LNCaP clone FGC (cell line): ENCODE measurements at places on chromosomes 11 and 22.
A peak's percentile ranks its signal among the peaks of the same experiment; 100 is the strongest.

DNA sequence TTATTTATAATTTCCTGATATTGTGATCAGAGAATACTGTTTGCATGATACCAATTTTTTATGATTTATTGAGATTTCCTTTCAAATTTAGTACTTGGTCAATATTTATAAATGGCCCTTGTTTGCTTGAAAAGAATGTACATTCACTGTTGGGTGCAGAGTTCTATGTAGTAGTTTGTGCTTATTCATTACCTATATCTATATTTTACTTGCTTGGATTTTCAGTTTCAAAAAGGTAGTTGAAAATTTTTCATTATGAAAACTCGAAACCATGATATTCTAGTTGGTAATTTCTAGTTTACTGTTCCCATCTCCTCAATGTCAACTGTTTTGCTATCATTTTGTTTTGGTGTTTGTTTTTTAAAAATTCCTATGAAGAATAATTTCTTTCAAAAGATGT, 155.7 kb downstream of the AASDHPPT start:
- no peak for DNase-seq

DNA sequence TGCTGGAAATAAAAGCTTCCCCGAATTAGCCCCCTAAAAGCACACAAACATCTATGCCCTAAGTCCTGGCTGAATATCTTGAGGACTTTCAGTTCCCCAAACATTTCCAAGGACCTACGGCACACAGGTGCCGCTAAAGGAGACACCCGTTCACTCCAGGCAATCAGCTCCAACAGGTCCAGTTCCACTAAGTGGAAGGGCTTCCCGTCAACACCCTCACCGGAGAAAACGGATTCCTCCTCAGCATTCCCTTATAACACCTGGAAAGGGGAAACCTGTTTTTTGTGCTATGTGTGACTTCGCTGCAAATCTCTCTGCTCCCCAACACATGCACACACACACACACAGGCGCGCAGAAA, 3.9 kb downstream of the TENM4 start:
- no peak for DNase-seq

DNA sequence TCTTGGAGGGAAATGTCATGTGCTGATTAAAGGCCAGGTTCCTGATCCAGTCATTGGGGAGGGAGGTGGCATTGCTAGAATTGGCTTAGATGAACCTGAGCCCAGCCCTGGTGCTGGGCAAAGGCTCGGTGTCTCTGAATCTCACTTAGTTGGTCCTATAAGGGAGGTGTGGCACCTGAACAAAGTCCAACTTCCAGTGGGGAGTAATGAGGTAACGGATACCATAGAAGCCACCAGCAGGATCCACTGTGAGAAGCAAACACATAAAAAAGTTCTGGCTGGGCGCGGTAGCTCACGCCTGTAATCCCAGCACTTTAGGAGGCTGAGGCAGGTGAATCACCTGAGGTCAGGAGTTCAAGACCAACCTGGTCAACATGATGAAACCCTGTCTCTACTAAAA, 26.6 kb downstream of the PRDM11 start:
- DNase-seq, result no peak

DNA sequence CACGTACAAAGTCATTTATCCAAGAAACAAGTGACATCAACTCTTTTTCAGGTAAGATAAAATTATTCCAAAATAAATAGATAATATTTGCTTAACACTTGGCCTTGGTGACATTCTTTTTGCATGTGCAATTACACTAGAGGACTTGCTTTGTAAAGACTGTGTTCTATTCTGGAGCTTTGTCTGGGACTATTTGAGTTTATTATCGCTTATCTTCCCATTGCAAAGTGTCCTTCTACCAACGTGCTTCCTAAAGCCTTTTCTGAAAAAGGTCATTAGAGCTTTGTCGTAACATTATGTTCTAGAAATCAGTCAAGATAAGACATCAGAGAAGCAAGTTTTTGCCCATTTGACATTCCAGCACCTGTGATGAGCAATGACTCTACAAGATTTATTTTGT, 78.3 kb upstream of the MYO18B start:
- peak; percentile 48 for DNase-seq

- no peak for DNase-seq
These were observed 1.9 kb downstream of the KCTD17 start for GRCh38 chr22:37053310-37054055.

- DNase-seq, result no peak
These were observed 24.3 kb upstream of the ADA2 start for GRCh38 chr22:17243524-17243923.

DNA sequence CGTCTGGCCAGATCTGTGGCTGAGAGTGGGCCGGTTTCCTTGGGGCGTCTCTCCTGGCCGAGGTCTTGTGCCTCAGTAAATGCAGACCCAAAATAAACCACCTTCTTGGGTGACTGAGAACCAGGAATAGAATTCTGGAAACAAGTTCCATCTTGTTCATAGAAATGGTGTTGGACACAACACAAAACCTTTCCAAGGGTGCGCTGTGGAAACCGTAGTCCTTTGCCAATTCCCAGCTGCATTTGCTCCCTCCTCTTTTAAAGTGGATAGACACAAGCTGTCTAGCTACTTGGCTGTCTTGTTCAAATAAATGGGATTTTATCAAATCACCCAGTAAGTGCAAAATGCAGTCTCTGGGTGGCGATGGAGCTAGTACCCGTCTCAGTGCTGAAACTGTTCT, 300.2 kb downstream of the SHANK2 start:
- DNase-seq, result no peak

DNA sequence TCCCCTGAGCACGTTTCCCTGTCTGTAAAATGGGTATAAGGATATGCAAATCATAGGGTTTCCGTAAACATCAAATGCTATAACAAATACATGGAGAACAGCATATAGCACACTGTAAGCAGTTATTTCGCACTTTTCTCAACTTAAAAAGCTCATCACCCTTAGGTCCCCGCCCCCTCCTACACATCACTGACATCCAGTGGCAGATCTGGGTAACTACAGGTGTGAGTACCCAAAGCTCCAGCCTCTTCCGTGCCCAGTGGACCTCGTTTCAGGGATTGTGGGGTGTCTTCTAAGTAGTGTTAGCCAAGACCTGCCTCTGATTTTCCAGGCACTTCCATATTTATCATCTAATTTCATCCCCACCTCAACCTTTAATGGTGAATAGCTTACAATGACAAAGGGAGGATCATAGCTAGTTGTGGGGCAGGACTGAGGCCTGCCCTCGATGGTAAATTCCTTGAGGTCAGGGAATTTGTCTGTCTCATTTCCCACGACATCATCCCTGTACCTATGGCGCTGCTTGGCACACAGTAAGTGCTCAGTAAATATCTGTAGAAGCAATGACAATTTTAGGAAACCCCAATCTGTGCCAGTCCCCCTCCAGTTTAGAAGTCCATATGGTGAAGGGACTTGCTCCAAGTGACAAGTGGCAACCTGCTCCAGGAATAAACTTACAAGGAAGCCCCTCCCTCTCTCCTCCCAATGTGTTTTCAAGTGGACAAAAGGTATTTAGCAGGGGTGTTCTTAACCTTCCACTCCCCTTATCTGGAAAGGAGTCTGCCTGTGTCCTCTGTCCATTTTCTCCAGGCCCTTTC, 340.5 kb downstream of the TENM4 start:
- DNase-seq, result no peak

GRCh38 chr22:31938296-31938695, 6.0 kb upstream of the YWHAH start:
- DNase-seq, result no peak

GRCh38 chr22:39166547-39166946, 14.1 kb upstream of the CBX7 start:
- no peak for DNase-seq

DNA sequence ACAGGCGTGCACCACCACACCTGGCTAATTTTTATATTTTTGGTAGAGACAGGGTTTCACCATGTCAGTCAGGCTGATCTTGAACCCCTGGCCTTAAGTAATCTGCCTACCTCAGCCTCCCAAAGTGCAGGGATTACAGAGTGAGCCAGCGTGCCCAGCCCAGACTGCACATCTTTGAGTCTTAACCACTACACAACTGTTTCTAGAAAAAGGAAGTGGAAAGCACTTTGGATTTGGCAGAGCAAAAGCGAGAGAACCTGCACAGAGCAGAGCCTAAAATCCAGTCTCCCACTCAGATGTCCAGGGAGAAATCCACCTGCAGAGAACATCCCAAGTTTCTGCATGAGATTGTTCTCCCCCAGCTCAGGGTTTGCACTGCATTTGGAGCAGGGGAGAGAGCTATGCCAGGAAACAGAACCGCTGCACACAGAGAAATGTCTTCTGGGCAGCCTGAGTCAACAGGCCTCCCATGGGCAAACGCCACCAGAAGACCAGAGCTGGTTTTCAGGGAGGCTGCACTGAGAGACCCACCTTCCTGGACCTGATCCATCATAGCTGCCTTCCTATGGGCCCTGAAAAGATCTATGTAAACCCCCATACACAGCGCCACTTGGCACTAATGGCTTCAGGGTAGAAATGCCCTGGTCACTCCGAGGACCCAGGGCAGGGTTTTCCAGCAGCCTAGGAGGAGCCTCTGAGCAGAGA, 54.0 kb downstream of the RPUSD4 start:
- DNase-seq, result no peak

DNA sequence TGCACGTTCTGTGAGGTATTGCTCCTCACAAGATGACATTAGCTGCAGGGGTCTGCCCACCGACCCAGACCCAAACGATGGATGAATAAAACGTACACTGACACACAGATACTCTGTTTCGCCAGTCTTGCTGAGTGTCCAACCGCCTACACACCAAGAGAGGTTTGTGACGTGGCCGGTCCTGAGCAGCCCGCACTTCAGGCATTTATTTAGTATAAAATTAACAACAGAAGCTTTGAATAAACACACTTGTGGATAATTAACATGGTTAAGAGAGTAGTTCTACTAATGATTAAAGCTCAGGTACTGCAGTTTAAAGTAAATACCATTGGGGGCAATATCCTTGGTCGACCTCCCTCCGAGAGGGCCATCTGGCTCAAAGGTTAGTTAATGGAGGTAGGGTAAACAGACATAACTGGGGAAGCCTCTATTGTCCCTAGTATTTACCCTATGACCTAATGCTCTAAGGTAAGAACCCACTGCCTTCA, 75.7 kb downstream of the CCDC83 start:
- no peak for DNase-seq

DNA sequence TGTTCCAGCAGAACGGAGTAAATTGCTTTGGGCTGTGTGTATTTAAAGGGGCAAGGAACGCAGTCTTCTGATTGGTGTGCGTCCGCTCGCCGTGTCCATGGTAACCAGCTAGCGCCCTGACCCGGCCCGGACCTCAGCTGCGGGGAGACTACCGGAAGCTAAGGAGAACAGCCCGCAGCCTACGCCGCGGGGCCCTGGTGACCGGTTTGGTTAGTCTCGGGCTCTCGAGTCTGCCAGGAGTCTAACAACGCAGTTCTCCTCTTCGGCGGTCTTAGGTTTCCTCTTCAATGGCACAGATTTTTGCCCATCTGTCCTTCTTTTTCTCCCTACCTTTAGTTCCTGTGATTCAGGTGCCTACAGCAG, 3.5 kb upstream of the OR56A3 start:
- peak; percentile 35 for DNase-seq

- peak; percentile 66 for DNase-seq
These were observed 164.5 kb upstream of the POU2AF2 start for GRCh38 chr11:111081021-111081511.

- no peak for DNase-seq
These were observed 13.2 kb upstream of the FXYD2 start for GRCh38 chr11:117837791-117838190.

- no peak for DNase-seq
These were observed 27.3 kb downstream of the MRTFA start for GRCh38 chr22:40609216-40609615.

DNA sequence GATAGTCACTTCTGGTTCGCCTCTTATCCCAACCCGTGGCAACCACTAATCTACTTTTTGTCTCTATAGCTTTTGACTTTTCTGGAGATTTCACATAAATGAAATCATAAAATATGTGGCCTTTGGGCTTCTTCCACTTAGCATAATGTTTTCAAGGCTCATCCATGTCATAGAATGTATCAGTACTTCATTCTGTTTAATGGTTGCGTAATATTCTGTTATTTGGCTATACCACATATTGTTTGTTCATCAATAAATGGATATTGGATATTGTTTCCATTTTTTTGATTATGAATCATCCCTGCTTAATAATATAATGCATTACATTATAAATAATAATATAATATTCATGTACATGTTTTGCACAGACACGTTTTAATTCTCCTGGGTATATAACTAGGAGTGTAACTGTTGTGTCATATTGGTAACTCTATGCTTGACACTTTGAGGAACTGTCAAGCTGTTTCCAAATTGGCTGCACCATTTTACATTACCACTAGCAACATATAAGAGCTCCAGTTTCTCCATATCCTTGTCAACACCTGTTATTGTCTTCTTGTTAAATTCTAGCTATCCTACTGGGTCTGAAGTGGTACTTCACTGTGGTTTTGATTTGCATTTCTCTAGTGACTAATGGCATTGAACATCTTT, 181.5 kb downstream of the CADM1 start:
- no peak for DNase-seq

DNA sequence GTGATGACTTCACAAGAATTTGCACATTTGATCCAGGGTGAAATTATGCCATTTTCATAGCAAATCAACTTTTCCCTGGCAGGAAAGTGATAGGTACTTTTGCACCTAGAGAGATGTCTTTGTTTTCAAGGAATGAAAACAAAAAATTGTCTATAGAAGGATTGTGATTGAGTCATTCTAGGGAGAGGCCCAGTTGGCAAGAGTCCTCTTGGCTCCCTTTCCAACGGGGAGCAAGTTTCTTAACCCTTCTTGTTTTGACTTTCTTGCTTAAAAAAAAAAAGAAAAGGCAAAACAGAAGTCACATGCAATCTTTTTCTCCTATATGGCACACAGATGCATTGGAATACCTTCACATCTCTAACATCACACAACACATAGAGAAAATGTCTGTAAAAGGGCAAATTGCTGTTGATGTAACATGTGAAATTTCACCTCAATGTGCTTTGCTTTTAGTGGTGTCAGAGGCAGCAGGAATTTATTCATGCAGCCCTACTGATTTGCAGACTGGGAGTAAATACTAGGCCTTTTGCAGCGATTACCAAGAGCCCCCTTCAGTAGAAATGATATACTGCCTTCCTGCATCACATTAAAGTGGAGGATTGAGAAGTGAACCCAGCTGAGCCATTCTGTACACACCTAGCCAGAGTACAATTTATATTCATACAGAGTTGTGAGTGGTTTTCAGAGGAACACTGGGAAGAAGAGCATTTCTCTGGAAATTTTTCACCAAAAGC, 290.7 kb upstream of the MPPED2 start:
- DNase-seq, result no peak

GRCh38 chr11:10273738-10274137, 20.3 kb downstream of the SBF2 start:
- DNase-seq, result no peak
